ENCODE measurements at places on chromosomes 7 and 10.

- no peak for DNase-seq
These were observed 16.9 kb downstream of the PCGF6 start for GRCh38 chr10:103333934-103334520.

GRCh38 chr10:130515670-130516069 is 379.5 kb downstream of the GLRX3 start:
- DNase-seq: no peak

GRCh38 chr10:107434854-107435253 is 270.3 kb upstream of the SORCS1 start:
- no peak for DNase-seq

- DNase-seq: no peak
These were observed 18.5 kb downstream of the SFTPA1 start for GRCh38 chr10:79628988-79629954.

GRCh38 chr7:70776627-70777101 is 355.3 kb upstream of the GALNT17 start:
- no peak for DNase-seq
